ENCODE measurements at places on chromosomes 16 and 17. TPM values are rescaled to one million over a fixed set of nuclear protein-coding genes. Genes with fewer than 3 reads are reported as not detected.

Gene TOM1L1
- 9.5 TPM for total RNA-seq

Gene KRTAP3-1
- not detected for total RNA-seq

Gene NACA2
- total RNA-seq = not detected

- H3K4me1 ChIP-seq = peaks cover 4% of the 10 kb centered on the region
- no peak overlapping the region for H3K4me3 ChIP-seq
- peak; percentile 54 for DNase-seq
- H3K27ac ChIP-seq = peak overlapping the region; percentile 78
- no peaks in the 10 kb centered on the region for H3K27me3 ChIP-seq
- no peaks in the 10 kb centered on the region for H3K36me3 ChIP-seq
These were observed 20.4 kb upstream of the WDR45B start for GRCh38 chr17:82668631-82669099.

DNA sequence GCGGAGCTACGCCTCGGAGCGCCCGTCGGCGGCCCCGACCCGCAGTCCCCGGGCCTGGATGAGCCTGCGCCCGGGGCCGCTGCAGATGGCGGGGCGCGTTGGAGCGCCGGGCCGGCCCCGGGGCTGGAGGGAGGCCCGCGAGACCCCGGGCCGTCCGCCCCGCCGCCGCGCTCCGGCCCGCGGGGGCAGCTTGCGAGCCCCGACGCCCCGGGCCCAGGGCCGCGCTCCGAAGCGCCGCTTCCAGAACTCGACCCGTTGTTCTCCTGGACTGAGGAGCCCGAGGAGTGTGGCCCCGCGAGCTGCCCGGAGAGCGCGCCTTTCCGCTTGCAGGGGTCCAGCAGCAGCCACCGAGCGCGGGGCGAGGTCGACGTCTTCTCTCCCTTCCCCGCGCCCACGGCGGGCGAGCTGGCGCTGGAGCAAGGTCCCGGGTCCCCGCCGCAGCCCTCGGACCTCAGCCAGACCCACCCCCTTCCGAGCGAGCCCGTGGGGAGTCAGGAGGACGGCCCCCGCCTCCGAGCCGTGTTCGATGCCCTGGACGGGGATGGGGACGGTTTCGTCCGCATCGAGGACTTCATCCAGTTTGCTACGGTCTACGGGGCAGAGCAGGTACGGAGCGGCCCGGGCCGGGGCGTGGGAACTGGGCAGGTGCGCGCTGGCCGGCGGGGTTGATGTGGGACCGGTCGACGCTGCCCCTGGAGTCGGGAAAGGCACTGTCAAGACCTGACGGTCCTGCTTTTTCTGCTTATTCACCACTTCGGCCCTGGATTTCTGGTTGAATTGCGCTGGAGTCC is 861 bp downstream of the RAB11FIP3 start:
- no peaks in the 10 kb centered on the region for H3K27me3 ChIP-seq
- peak overlapping the region; percentile 43 for H3K27ac ChIP-seq
- H3K4me3 ChIP-seq = peak overlapping the region; percentile 64
- no peaks in the 10 kb centered on the region for H3K36me3 ChIP-seq

DNA sequence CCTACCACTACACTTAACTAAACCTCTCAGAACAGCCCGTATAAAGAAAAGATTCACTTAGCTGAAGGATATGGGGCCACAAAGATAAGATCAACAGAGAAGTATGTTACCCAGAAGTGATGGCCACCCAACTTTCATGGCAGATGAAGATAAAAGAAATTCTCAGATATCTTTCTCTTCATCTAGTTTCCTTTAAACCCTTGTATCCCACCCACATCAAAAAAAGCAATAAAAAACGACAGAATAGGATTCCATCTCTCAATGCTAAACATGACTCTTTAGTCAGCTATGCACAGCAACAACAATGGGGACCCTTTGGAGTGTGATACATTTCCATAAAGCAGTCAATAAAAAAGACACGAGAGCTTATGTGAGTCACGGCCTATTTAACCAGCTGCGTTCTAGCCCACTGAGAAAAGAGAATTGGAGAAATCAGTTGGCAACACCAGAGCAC is 86.6 kb downstream of the SNX11 start:
- H3K4me3 ChIP-seq = no peak overlapping the region
- no peaks in the 10 kb centered on the region for H3K4me1 ChIP-seq
- H3K27me3 ChIP-seq = peaks cover 81% of the 10 kb centered on the region
- H3K36me3 ChIP-seq = no peaks in the 10 kb centered on the region
- DNase-seq = no peak
- no peak overlapping the region for H3K27ac ChIP-seq
